ENCODE measurements at places on chromosomes 3 and 15.

- no peak for DNase-seq
These were observed 25.2 kb downstream of the EOMES start for GRCh38 chr3:27696906-27697305.

GRCh38 chr15:59689626-59690236, 611 bp upstream of the BNIP2 start:
- peak; percentile 27 for DNase-seq

DNA sequence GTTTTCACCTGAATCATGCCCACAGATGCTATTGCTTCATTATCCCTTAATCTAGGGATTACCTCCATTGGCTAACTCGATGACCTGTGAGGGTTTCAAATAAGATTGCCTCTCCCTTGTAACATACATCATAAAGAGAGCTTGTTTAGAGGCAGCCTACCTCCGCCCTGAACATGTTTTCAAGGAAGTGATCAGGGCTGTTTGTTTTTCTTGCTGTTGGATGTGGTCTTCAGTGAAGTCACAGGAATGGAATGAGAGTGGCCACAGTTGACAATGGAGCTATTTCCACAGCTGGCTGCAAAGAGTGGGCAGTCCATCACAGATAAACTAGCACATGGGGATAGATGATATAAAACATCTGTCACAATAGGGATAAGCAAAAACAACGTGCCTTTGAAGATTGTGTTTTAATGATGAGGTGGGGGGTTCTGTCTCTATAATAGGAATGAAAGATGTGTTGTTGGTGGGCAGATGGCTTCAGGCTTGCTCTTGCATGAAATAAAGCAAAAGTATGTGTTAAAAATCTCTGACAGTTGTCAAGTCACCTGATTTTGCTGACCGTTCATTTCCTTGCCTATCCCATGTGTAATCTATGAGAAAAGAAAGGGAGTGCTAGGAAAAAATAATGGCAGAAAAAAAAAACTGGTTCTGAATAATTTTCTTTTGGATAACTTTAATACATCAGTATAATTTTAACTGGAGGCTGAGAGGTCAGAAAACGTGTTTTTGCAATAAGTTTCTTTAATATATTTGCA, 642.3 kb downstream of the RBMS3 start:
- no peak for DNase-seq

DNA sequence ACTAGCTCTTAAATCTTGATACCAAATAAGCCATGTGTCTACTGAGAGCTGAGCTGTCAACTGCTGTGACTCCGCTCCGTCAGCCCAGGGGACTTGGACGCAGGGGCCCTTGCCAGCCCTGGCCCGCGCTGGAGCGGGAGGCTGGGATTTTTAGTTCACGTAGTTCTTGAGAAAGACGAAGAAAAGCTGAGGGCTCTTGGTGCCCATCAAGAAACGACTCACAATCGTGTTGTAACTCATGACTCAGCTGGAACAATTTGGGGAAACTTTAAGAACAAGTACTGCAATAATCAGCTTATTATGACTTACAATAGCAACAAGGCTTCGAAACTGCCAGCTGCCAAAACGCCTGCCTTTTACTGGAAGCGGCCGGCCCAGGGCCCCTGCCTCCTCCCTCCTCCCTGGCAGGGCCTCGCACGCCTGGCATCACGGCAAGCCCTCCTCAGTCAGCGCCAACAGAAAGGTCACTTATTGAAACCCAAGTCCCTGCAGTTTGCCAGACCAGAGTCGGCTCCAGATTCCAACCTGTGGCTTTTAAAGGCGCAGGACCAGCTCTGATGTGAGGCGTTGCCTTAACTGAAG, 60.3 kb downstream of the RGMA start:
- DNase-seq: peak; percentile 57

DNA sequence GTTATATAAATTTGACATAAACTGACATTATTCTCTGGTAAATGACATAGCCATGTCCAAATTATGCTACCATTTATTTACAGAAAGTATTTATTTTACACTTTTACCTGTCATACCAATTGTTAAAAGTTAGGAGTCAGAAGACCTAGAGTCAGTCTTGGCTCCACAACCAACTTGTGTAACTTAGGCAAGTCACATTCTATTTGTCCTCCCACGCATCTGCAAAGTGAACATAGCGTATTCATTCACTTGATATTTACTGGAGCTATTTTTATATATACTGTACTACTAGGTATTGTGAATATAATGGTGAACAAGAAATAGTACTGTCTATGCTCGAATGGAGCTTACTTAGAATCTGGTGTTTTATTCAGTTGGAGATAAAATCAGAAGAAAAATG, 78.7 kb downstream of the ZNF280D start:
- DNase-seq: no peak

- DNase-seq: peak; percentile 66
These were observed 2.9 kb upstream of the USP3 start for GRCh38 chr15:63501256-63502089.

GRCh38 chr15:86488046-86488445, 408.4 kb downstream of the AGBL1 start:
- DNase-seq: no peak

DNA sequence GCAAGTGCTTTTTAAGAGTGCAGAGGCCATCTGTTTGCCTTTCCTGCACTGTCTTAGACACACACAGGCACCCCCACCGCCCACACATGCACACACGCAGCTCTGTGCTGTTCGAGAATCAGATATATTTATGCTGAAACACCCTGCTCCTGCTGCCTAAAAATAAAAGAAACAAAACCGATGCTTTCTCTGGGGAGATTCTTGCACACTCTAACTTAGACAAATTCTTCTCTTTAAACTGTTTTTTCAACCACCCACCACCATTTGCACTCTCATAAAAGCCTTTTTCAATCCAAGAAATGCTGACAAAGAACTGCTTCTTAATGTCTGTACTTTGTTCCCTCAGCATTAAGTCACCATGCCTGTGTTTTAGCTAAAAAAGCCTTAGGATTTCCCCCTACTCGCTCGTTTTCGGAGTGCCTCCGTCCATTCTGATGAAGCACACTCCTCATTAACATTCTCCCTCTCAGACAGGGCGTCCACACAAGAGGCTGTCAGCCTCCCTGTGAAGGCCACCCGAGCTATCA, 26.2 kb downstream of the SLC12A8 start:
- DNase-seq: peak; percentile 5

- DNase-seq: no peak
These were observed 648 bp downstream of the AMIGO3 start for GRCh38 chr3:49718858-49719213.

GRCh38 chr15:88605189-88606069, 15.7 kb upstream of the AEN start:
- DNase-seq: peak; percentile 29

DNA sequence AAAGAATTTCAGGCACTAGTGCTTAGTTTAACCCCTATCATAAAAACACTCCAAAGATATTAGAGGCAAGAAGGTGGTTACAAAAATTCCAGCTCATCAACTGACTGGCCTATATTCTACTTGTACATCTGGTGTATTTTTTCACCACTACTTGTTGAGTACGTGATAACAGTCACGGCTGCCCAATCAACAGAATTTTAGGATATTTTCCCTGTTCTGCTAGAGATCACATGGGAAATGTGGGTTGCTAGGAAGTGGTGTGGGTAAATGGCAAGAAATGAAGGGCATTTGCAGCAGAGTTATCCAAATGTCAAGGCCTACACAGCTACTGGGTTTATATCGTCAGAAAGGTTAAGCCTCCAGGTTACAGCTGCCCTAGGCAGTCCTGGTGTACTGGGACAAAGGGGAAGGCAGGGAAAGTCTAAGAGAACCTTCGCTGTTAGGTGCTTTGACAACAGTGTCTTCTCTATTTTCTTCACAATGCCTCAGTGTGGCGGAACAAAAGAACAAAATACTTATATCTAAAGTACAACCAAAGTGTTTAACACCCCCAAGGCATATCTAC, 81.9 kb downstream of the FMN1 start:
- DNase-seq: no peak

GRCh38 chr3:115588201-115589115, 34.9 kb upstream of the GAP43 start:
- no peak for DNase-seq
